ENCODE measurements at places on chromosomes 6 and 20. TPM values are rescaled to one million over a fixed set of nuclear protein-coding genes. Genes with fewer than 3 reads are reported as not detected.
A peak's percentile ranks its signal among the peaks of the same experiment; 100 is the strongest.

Gene LCA5
- 0.40 TPM for total RNA-seq

Gene RGS17
- 0.61 TPM for total RNA-seq

Gene LTB
- 0.70 TPM for total RNA-seq

Gene TSHZ2
- 1.7 TPM for total RNA-seq

Gene PDE10A
- total RNA-seq: 0.85 TPM

Gene COL11A2
- total RNA-seq: 0.55 TPM

Gene PNISR
- 72.9 TPM for total RNA-seq

Gene HLA-DPB1
- total RNA-seq: 65.5 TPM

Gene EFCAB8
- not detected for total RNA-seq

Gene LRRN4
- not detected for total RNA-seq

- DNase-seq: no peak
Measured at GRCh38 chr6:14055541-14055940, 62.0 kb upstream of the CD83 start.

- DNase-seq: no peak
Measured at GRCh38 chr6:90048206-90048967, 154.1 kb downstream of the GJA10 start.

DNA sequence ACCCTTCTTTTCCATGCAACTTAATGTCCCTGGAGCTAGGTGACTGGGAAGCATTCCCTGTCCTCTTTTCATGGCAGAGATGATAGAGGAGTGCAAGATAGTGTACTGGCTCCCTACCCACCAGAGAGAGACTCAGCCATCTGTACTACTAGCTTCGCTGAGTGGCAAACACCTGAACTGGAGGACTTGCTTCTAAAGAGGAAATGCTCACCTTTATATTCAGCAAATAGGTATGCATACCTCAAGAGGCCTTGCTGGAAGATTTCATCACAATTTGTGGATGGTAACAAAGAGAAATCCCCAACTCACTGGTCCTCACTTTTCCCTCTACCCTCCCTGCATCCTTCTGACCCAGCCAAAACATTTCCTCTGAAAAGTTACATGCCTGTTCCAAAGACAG lies 124.1 kb downstream of the FOXA2 start:
- no peak for DNase-seq

DNA sequence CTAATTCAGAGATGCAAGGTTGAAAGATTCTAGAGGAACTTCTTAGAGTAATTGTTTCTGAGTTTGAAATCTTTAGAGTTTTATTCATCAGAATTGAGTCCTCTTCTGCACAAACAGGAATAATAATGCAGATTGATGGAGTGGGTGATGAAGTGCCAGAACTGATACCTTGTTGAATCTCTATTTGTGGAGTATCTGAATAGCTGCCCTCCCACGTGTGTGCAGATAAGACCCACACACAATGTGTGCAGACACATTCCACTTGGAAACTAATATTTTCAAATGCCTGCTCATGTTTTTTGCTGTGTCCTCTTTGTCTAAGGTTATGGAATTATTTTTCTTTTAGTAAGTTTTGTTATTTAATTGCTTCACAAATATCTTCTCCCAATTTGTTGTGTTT lies 1167.8 kb upstream of the MAP3K7 start:
- no peak for DNase-seq

DNA sequence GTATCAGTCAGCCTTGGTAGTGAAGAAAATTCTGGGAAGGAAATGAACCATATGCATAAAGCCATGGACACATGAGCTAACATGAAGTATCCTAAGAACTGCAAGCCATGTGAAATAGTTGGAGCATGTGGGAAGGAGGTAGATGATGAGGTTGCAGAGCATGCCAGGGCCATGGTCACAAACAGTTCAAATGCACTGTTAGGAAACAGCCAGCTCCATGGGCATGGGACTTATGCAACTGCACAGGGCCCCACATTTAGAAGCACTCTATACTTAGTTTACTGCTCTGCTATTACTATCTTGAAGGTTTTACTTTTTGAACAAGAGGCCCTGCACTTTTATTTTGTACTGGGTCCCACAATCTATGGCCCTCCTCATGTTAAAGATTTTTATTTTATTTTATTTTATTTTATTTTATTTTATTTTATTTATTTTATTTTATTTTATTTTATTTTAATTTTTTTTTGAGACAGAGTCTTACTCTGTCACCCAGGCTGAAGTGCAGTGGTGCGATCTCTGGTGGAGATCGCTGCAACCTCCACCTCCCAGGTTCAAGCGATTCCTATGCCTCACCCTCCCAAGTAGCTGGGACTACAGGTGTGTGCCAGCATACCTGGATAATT lies 169.1 kb downstream of the IBTK start:
- no peak for DNase-seq

- no peak for DNase-seq
Measured at GRCh38 chr6:105966481-105966880, 119.7 kb upstream of the PRDM1 start.

GRCh38 chr6:121436960-121437850 lies 1.8 kb downstream of the GJA1 start:
- no peak for DNase-seq

DNA sequence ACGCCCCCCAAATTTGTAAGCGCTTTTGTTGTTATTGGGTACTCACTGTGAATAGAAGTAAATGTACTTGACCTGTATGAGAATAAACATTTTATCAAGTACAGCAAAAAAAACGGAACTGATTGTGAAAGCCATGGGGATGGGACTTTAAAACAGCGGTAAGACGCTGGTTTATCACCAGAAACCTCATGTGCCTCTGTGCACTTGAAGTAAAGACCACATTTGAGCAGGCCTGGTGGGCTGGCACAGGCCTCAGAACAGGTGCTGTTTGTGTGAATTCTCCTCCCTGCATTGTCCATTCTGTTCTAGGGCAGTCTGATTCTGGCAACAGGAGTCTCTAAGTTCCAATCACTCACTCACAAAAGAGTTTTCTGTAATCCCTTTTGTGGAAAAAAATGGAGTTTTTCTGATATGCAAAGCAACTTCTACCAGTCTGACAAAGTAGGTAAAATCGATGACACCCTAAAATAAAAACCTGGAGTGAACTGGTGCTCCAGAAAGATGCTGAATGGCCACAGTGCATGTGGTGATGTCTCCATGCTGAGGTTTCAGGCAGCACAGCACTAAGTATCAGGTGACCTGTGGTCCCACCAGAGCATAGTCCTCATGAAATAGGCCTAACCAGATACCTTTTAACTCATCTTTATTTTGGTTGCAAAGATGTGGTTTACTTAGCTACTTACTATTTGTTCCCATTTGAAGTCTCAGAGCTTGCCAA lies 53.9 kb downstream of the STX7 start:
- DNase-seq: no peak

GRCh38 chr6:75631859-75632635 lies 30.4 kb downstream of the SENP6 start:
- DNase-seq: no peak

- peak; percentile 16 for DNase-seq
Measured at GRCh38 chr6:75349262-75349984, 64.8 kb upstream of the TMEM30A start.

DNA sequence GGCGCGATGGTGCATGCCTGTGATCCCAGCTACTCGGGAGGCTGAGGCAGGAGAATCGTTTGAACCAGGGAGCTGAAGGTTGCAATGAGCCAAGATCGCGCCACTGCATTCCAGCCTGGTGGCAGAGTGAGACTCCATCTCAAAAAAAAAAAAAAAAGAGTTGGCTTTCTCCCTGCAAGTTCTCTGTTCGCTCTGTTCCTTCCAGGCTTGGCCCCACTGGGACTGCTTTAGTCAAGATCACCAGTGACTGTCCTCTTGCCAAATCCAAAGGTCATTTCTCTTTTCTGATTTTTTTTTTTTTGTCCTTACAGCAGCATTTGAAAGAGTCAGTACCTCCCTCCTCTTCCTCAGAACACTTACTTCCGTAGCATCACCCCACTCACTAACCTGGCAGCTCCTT lies 10.8 kb upstream of the GNRH2 start:
- DNase-seq: no peak

DNA sequence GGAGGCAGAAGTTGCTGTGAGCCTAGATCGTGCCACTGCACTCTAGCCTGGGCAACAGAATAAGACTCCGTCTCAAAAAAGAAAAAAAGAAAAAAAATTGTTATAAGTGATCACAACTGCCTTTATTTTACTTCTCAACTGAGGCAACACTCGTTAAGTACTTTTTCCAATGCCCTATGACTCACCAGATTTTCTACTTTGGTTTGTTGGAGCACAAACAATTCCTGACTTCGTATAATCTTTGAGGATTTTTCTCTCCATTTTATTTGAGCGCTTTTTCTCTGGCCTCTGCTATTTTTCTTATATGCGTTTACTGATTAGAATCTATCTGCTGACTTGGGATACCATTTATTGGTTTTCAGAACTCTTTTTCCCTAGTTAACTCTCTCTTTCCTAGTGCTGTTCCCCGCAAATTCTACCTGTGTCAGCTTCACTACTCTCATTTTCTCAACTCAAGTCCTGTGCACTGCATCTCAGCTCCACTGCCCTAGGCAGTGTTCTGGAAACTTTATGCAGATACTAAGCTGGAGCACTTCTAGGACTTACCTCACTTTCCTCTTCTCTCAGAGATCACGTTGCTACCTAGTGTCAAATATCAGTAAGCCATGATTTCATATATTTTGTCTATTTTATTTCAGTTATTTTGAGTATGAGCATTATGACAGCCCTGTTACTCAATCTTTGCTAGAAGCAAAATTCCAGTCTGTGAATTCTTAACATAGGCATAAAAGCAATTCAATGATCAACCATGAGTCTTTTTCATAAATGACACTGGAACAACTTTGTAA lies 1120.1 kb upstream of the CITED2 start:
- DNase-seq: no peak

DNA sequence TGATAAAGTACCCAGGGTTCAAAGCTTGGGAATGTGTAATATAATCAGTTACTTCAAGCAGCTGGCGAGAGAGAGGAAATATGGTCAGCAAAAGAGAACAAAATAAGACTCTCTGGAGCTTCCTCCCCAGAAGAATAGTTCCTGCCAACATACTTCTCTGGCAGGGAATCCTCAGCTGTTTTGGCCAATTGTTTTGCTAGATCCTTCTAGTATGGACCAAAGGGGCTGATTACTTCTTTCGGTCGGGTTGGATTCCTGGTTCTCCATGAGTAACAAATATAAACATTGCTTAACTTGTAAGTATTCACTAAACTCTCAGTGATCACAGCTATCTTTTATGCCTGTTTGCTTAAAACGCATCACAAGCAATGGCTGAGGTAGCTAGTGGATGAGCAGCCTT lies 31.4 kb upstream of the FBXO9 start:
- no peak for DNase-seq

DNA sequence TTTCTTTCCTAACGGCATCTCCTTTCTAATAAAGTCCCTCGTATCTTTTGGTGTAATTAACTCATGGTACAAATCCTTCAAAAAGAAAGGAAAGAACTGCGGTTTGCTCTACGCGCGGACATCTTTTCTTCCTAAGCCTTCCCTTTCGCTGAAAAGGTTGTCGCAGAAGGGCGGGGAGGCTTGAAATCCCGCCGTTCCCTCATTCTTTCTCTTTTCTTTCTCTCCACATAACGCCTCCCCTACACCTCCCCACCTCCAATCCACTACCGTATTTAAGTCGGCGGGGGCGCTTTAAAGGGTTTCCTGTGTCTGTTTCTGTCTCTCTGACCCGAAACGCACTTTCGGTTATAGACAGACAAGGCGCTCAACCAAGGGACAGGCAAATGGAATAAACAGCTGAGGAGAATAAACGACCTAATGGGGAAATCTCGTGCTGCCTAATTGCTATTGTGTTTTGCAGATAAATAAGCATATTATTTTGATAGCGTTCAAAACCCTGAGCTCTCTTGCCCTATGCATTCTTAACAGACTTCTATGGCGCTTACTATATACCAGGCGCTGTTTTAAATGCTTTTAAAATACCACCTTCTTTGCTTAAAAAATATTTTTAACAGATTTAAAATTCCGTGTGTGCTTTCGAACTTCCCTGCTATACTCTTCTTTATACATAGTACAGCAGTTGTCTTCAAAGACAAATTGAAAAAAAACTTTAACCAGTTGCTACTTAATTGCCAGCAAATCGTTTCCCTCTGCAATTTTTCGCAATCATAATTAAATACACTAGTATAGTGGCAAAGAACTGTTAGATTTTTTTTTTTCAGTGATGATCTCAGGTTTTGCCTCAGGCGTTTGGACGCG lies 2.5 kb upstream of the HEY2 start:
- DNase-seq: peak; percentile 69

- DNase-seq: no peak
Measured at GRCh38 chr6:82030761-82031503, 216.6 kb downstream of the IBTK start.

GRCh38 chr20:37096415-37097041 lies 731 bp upstream of the RBL1 start:
- DNase-seq: no peak

Measured in left colon (tissue), 2 donors.